Vagina (tissue), 2 donors: ENCODE measurements at places on chromosomes 2 and 18. TPM values are rescaled to one million over a fixed set of nuclear protein-coding genes. Genes with fewer than 3 reads are reported as not detected.

GRCh38 chr2:231259104-231259503, 60.7 kb downstream of the ARMC9 start:
- no peak for DNase-seq

- no peak for DNase-seq
Observed at GRCh38 chr2:240438810-240439697, 3.6 kb downstream of the GPC1 start.

DNA sequence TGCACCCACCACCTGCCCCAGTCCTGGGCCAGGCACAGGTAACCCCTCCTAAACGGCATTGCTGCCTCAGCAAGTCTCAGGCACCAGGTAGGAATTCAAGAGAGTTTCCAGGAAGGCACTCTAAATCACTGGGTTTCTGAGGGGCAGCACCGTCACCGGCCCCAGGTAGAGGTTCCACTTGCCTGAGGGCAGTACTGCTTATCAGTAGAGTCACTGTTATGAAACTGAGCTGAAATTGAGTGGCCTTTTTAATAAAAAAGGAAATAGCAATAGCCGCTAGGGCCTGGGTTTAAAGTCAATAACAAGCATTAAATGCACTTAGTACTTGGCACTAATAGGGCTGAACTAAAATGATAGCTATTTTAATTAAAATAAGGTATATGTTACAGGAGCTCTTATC, 653.7 kb downstream of the METTL4 start:
- no peak for DNase-seq

GRCh38 chr2:380772-381171, 92.9 kb upstream of the ALKAL2 start:
- no peak for DNase-seq

- DNase-seq = no peak
Observed at GRCh38 chr2:212926940-212927339, 224.5 kb downstream of the IKZF2 start.

DNA sequence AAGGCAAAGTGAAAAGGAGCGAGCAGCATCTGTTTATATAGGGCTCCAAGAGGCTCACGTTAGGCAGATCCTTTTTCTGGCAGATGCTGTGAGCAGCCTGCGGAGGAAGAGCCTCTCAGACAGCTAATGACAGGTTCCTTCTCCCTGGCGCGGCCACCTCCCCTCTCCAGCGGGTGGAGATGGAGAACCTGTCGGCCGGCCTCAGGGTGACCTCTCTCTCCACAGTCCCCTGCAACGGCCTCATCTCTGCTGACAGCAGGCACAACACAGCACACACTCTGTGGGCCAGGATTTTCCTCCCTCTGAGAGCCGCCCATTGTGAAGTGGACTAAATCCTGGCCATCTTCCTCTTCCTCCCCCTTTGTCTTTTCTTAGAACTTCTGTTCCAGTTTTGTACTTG, 119.8 kb downstream of the PRKCE start:
- DNase-seq = no peak

- no peak for DNase-seq
Observed at GRCh38 chr18:37124516-37124915, 295.6 kb downstream of the KIAA1328 start.

DNA sequence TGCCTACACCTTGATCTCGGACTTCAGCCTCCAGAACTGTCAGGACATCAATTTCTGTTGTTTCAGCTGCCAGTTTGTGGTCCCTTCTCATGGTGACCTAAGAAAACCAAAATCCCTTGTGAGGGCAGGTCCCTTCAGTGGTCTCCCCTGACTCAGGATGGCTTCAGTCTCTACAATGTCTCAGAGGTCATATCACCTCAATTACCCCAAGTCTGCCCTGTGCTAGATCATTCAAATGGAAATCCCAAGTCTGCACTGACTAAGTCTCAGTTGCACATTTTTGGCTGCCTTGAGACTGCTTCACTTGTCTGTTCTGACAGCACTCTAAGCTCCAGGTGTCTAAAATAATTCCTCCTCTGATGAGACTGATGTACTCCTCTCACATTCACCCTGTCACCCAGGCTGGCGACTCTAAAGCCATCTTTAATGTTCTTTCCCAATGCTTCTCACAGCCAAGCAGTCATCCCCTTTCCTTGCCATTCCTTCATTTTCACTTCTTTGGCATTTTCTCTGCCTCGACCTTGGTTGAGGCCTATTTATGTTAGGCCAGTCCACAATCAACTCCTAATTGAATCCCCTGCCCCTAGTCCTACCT, 470.8 kb downstream of the DLGAP1 start:
- no peak for DNase-seq

GRCh38 chr18:24662412-24662821, 202.0 kb downstream of the HRH4 start:
- DNase-seq = no peak

GRCh38 chr18:28974504-28974903, 797.6 kb upstream of the CDH2 start:
- no peak for DNase-seq

DNA sequence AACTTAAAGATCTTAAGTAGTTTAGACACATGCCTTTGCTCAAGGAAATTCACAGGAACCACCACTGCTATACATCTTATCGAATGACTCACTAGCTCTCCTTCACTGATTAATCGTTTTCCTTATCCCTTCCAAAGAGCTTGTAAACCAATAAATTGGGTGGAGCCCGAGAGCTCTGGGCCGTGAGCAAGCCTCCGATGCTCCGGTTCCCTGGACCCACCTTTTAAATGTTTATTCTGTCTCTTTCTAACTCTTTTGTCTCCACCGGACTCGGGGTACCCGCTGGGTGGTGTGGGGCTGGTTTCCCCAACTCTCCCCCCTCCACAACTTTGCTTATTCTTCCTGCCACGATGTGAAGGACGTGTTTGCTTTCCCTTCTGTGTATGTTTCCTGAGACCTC, 292.9 kb upstream of the TMEFF2 start:
- no peak for DNase-seq

DNA sequence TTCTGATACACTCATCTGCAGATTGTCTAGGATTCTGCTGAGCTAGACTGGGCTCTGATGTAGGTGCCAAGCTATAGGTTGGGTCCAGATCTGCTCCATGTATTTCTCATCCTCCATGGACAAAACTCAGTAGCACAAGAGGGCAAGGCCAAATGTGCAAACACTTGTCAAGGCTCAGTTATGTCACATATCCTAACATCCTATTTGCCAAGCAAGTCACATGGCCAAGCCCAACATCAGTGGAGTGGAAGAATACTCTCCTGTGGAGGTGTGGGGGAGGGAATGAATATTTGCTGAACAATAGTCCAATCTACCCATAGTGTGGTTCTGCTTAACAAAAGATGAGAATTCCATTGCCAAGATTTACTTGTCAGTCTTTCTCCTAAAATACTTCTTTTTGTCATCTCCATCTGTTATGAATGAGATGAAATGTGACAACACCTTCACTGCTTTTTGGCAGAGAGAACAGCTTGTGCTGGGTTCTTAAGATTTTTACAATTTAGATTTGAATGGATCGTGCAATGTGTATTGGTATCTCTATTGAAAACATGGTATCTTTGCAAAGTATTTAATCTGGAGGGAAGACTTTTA, 89.9 kb downstream of the OXER1 start:
- no peak for DNase-seq

GRCh38 chr2:164692958-164693357, 71.7 kb upstream of the GRB14 start:
- no peak for DNase-seq

DNA sequence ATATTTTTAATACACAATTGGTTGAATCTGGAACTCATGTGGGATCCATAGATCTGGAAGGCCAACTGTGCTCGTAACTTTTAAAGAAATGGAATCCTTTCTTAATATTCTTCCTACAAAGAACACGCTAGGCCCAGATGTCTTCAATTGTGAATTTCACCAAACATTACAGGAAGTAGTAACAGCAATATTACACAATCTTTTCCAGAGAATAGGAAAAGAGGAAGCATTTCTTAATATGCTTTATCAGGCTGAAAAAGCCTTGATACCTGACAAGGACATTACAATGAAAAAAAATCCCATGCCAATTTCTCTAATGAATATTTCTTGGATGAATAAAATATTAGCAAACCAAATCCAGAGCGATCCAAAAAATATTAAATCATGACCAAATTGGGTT, 80.3 kb upstream of the HAAO start:
- DNase-seq = no peak

DNA sequence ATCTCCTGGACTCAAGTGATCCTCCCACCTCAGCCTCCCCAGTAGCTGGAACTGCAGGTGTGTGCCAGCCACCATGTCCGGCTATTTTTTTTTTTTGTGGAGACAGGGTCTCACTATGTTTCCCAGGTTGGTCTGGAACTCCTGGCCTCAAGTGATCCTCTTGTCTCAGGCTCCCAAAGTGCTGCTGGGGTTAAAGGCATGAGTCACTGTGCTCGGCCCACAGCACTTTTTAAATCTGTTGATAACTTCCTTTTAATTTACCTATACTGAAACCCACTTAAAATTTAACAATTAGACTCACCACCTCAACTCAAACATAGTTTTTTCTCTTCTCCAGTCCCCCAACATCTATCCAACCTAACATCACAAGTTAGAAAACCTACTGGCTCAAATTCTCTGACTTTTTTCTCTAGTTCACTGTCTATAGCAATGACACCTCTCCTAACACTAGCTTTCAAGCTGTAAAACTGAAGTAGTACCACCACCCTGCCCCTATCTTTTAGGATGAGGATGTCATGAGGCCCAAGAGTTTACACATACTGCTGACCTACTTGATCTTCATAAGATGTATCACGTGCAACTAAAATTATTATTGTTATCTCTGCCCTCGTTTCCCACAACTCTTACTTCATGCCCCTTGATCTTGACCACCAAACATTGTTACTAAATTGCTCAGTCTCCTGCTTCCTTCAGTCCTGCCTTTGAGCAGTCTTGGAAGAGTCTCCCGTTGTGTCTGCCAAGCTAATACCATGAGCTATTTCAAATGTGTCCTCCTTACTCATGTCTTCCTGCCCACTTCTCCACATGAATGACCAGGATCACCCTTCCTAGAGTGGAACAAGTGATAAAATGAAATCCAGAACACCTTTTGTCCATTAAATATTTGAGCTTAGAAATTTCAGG, 142.3 kb upstream of the ZFP36L2 start:
- no peak for DNase-seq

DNA sequence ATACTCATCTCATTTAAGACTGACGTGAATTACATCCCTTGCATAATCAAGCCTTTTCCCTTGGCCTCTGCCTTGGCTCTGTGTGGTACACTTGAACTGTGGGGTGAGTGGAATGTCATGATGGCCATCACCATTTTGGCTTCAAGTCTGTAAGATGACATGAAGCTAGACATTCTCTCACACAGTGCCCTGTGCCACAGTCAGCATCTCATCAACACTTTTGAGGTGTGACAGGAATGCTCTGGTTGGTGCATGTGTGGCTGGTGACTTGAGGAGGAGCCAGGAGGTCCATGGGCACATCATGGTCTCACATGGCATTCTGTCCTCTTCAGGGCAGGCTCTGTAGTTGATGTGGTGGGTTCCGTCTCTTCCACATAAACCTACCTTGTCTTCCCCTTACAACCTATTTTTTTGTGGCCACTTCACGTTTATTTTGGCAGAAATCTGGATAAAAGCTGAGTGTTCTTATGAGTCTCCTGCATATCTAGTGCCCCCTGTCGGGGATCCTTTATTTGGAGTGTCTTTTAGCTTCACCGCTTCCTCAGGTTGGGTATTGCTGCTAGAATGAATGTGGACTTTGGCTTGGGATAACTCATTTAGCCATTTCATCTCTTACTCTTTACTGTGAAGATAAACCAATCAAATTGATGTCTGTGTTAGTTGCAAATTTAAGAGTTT, 28.1 kb downstream of the MAP4K4 start:
- no peak for DNase-seq

- no peak for DNase-seq
Observed at GRCh38 chr2:29053223-29053622, 21.1 kb downstream of the PCARE start.

- DNase-seq = no peak
Observed at GRCh38 chr2:111028720-111029119, 92.0 kb upstream of the BCL2L11 start.

GRCh38 chr18:47746615-47747014, 183.8 kb downstream of the SMAD2 start:
- no peak for DNase-seq

GRCh38 chr2:68483011-68483410, 15.6 kb downstream of the APLF start:
- no peak for DNase-seq

GRCh38 chr18:21632393-21632792, 20.3 kb downstream of the SNRPD1 start:
- DNase-seq = no peak

- DNase-seq = no peak
Observed at GRCh38 chr2:25089605-25090315, 47.9 kb downstream of the EFR3B start.

- no peak for DNase-seq
Observed at GRCh38 chr2:237885931-237886684, 26.7 kb downstream of the RAMP1 start.

DNA sequence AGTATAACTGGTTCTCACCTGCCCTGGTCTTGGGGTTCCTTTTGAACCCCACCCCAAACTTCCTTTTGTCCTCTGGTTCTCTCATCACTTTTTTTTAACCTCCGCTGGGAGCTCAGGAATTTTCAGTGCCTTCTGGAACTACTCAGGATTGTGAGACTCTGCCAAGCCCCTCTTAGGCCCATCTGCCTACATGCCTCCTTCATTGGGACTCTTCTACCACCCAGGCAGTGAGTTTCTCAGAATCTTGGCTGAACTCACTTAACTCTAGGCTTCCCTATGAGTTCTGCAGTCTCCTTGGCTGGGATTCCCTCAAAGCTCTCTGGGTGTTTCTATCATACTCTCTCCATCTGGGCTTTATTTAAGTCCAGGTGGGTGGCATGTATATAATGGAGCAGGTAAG, 86.3 kb downstream of the MDH1 start:
- no peak for DNase-seq

- DNase-seq = no peak
Observed at GRCh38 chr2:86750240-86750839, 30.2 kb downstream of the RMND5A start.

DNA sequence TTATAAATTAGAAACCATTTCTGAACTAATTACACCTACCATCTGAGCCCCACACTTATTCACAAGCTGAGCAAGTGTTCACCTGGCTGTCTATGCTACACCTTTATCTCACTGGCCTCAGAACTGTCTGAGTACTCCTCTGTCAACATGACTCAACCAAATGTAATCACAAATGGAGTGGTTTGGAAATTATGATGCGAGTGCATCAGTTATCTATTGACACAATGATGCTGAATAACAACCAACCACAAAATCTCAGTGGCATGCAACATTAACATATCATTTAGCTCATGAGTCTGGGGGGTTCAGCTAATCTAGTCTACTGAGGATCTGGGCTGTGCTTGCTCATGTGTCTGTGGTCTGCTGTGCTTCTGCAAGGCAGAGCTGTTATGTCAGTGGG, 184.2 kb upstream of the NXPH2 start:
- DNase-seq = no peak

- no peak for DNase-seq
Observed at GRCh38 chr18:42781298-42781815, 334.1 kb downstream of the RIT2 start.

The CNDP1 gene
- 9.8 TPM for total RNA-seq

The PIGN gene
- 34.4 TPM for total RNA-seq

The SCYGR4 gene
- not detected for total RNA-seq

The BMP10 gene
- total RNA-seq = not detected

The RBM45 gene
- total RNA-seq = 9.1 TPM

The GAD1 gene
- total RNA-seq = not detected

The DNAH6 gene
- 0.49 TPM for total RNA-seq

The PLA2R1 gene
- total RNA-seq = 24.3 TPM

The MC4R gene
- not detected for total RNA-seq

The TIGD1 gene
- total RNA-seq = 1.2 TPM

The ERICH2 gene
- not detected for total RNA-seq

The MAP2 gene
- total RNA-seq = 15.5 TPM
